ENCODE measurements at places on chromosomes 1 and 21. TPM values are rescaled to one million over a fixed set of nuclear protein-coding genes. Genes with fewer than 3 reads are reported as not detected.

GRCh38 chr1:243921111-243921510 is 71.1 kb upstream of the AKT3 start:
- no peak for DNase-seq

- no peak for DNase-seq
These were observed 20.5 kb upstream of the TMEM200B start for GRCh38 chr1:29144178-29144577.

DNA sequence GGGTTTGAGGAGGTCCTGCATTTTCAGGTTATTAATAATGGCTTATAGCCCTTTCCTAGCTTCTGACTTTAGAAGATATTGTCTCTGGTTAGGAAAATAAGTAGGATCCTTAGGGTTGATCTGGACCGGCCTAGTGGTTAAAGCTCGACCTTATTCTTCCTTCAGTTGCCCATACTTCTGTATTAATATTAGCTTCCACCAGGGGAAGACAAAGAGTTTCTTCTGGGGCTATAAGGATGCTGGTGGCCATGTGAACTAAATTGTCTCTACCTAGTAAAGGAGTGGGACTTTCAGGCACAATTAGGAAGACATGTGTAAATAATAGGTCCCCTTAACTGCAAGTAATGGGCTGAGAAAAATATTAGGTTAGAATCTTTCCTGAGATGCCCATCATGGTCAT is 20.6 kb upstream of the FCGR2A start:
- no peak for DNase-seq

DNA sequence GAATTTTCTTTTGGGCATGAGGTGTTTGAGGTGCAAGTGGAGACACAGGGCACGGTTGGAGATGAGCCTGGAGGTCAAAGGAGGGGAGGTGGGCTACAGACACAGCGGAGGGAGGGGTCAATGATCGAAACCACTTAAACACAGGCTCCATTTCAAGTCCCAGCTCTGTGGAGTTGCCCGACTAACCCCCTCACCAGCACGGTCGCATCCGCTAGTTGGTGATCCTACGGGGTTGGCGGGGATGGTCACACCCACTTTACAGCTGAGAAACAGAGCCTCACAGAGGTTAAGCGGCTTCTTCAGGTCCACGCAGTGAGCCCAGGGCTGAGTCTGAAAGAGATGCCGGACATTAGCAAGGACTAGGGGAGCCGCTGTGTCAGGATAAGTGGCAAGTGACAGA is 60.1 kb upstream of the RUNX3 start:
- no peak for DNase-seq

GRCh38 chr1:59078070-59078800 is 218.7 kb upstream of the FGGY start:
- DNase-seq, result no peak

Gene CA6
- not detected for total RNA-seq

Gene RPS8
- 2,557 TPM for total RNA-seq
